ENCODE measurements at places on chromosomes 2 and 18.

GRCh38 chr2:188450732-188451483 lies 159.2 kb downstream of the GULP1 start:
- ATAC-seq = no peak

GRCh38 chr2:235494716-235495372 lies 1.0 kb downstream of the AGAP1 start:
- ATAC-seq = peak; percentile 56

- ATAC-seq = no peak
Measured at GRCh38 chr18:77400561-77400960, 150.9 kb downstream of the GALR1 start.

- no peak for ATAC-seq
Measured at GRCh38 chr18:8711736-8712135, 6.4 kb downstream of the MTCL1 start.

GRCh38 chr18:7728297-7728696 lies 161.2 kb downstream of the PTPRM start:
- ATAC-seq = no peak

DNA sequence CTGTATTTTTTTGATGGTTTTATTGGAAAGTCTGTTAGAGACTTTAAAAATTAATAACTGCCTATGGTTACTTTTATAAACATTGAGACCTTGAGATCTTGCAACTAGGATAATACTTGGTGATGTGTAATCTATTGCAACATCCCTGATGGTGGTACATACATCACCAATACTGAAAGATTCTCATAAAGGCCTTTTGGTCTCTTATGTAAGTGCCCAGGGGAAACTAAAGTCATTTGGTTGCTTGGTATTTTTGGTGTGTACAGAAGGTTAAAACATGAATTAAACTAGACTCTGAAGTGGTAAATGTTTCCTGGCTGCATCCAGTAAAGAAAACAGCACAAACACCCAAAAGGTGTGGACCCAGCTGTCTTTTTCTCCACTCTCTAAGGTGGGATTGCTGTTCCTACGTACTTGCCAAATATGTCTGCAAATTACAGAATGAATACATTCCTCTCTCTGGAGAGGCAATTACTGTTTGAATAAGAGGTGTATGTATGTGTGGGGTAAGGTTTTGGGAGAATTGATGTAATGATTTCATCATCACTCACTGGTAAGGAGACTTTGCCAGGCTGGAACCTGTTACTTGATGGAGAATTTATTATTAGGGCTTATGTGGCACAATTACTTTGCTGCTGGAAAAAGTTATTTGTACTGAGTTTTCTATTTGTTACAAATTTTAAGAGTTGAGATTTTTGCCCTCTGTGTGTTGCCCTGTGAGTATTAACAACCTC lies 3.6 kb downstream of the B3GNT2 start:
- ATAC-seq = no peak

- no peak for ATAC-seq
Measured at GRCh38 chr2:39511219-39511604, 74.1 kb upstream of the MAP4K3 start.

DNA sequence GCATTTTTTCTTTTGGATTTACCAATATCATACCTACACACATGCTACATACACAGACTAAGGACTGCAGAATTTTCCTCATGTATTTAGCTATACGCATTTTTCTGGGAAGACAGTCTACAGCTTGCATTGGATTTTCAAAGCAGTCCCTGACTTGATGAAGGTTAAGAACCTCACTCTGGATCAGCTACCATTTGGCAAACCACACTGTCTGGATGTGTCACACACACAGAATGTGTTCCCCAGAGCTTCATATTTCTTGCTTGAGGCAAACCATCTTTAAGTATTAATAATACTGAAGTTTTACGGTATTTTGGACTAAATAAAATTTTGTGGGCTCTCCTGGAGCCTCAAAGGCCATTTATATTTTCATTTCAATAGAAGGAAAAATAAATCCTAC lies 102.3 kb downstream of the TCF4 start:
- no peak for ATAC-seq

DNA sequence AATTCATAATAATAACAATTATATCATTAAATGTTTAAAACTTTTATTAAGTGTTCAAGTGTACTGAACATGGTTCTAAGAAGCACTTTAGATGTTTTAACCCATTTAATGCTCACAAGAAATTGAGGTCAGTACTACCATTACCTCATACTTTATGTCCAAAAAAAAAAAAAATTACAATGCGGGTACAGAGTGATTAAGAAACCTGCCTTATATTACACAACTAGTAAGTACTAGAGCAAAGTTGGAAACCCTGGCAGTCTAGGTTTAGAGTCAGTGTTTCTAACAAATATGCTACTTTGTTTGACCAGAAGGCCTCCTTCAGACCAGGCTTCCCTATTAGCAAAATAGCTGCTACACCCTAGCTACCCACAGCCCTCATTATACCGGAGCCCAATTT lies 28.5 kb downstream of the PLEKHM3 start:
- no peak for ATAC-seq

DNA sequence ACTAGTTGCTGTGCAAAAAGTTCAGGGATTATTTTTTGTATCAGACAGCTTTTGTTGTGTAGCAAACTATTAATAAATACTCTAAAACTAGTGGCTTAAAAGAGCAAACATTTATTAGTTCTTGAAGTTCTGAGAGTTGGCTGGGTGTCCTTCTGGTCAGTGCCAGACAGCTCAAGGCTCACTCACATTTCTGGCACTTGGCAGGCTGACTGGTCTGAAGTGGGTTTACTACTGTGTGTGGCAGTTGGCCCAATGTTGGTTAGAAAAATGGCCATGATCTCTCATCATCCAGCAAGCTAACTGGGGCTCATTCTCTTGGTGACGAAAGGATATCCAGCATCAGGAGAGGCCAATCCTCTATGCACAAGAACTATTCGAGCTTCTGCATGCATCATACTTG lies 71.4 kb upstream of the ZNF385B start:
- ATAC-seq = no peak

DNA sequence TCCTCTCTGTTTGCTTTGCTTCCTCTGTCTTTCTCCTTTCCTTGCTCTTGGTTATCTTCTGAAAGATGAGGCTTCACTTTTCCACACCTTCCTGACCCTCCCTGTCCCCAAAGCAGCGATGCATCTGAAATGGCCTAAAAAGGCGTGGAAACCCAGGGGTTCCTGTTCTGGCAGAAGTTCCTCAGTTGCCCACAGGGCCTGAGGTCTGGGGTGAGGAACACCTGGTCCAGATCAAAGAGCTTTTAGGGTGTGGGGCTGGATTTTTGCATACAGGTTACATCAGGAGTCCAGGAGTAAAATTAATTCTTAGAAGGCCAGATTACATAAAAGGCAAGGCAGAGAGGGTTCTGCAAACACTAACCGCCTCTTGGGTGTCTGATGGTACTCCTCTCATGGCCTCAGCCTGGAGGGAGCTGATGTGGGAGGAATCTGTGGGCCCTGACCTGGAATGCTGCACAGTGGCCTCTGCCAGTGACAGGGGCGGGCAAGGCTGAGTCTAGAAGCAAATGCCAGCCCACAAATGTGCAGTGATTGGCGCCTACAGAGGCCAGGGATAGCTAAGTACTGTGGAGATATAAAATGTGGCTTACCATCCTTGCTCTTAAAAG lies 41.8 kb downstream of the INPP4A start:
- ATAC-seq = no peak

DNA sequence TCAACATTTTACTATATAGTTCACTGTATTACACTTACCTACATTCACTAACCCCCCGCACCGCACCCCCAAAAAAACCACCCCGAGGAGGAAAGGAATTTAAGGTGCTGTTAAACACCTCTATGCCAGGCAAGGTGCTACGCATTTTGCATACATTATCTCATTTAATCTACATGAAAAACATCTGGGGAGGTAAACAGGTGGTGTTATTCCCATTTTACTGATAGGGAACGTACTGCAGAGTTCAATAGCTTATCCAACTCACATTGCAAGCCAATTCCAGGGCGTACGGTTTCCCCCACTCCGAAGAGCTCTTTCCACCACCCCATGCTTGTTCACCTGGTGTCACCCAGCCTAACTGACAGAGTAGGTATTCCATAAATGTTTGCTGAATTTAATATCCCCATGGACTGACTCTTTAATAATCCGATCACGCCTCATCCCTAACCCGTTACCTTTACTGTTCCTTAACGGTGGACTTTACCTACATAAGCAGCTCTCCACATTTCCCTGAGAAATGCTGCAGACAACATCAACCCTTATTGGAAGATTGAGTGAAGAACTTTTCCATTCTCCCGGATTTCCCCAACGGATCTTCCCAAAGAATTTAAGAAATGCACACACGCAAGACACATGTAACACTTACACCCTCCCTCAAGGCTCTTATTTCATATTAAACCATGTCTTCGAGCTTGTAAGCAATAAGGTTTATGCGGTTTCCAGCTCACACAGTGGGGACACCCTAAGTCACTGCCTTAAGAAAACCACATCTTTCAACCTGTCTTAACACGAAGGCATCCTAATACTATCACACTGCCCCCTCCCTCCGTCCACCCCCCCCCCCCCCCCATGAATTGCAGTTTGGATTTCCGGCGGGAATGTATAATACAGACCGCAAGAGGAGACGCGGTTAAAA lies 1.2 kb downstream of the RAPH1 start:
- ATAC-seq = no peak

GRCh38 chr2:184413671-184414229 lies 184.6 kb upstream of the ZNF804A start:
- no peak for ATAC-seq

DNA sequence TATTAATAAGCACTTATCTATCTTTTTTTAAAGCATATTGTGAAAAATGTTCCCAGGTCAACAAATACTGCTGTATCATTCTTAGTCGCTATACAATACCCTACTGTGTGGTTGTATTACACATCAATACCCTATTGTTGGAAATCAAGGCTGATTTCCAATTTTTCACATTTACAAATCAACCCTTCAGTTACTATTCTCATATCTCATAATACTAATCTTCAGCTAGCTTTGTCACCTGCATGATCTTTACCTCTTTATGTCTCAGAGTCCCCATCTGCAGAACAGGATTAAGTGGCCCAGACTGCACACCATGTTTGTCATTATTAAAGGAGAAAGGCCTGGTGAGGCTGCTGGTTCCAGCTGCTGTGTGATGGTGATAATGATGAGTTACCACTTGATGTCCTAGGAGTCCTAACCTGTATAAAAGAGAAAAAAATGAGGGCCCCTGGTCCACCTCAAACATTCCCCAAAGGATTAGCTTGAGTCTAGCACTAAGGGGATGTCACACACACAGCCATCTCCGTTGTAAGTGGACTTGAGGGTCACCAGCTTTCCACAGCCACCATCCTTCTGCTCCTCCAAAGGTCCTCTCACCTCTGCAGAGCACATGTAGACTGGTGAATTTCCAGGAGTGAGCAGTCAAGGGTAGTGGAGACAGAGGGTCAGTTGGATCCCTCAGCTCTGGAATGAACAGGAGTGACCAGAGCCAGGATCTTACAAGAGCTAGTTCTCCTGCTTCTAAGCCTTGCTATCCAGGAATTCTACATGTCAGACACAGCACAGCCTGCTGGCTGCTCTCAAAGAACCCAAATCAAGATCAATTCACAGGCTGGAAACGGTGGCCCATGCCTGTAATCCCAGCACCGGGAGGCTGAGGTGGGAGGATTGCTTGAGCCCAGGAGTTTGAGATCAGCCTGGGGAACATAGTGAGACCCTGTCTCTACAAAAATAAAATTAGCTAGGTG lies 36.0 kb upstream of the BIN1 start:
- no peak for ATAC-seq

GRCh38 chr2:17166506-17166905 lies 351.7 kb downstream of the RAD51AP2 start:
- peak; percentile 61 for ATAC-seq

GRCh38 chr2:150911766-150912280 lies 349.8 kb downstream of the RBM43 start:
- peak; percentile 80 for ATAC-seq

GRCh38 chr2:207288628-207289027 lies 122.9 kb upstream of the KLF7 start:
- peak; percentile 24 for ATAC-seq

DNA sequence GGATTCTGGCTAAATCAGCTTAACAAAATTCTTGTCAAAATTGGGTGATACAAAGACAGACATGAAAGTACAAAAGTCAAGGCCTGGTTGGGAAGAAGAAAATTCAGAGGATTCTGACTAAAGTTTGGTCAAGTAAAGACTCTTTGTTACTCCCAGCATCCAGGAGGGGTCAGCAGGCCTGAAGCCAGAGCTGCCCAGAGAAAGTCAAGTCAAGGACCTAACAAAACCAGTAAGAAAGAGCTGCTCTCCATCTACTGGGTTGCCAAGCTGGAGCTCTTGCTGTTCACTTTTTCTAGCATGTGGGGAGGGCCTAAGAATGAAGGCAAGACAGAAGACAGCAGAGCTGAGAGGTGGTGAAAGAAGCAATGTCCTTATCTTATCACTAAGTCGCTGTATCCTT lies 143.3 kb downstream of the C1D start:
- ATAC-seq = no peak

DNA sequence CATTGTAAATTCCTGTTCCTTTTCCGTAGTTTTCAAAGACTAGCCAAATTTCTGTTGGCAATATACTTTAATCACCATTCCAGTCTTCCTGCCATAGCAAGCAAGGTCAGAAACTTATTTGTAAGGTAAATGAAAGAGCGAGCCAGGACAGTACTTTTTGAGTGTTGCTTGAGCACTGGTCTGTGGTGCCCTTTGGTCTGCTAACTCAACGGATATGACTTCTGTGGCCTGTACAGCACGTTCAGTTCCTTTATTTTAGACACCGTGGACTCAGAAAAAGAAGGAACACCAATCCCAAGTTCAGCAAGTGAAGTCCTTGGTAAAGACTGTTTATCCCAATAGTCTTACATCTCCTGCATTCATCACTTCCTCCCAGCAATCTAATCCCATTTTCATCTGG lies 166.3 kb downstream of the MYO1B start:
- ATAC-seq = no peak

GRCh38 chr2:154402213-154402612 lies 296.3 kb upstream of the KCNJ3 start:
- no peak for ATAC-seq

- ATAC-seq = no peak
Measured at GRCh38 chr2:47232738-47233415, 77.8 kb upstream of the STPG4 start.

DNA sequence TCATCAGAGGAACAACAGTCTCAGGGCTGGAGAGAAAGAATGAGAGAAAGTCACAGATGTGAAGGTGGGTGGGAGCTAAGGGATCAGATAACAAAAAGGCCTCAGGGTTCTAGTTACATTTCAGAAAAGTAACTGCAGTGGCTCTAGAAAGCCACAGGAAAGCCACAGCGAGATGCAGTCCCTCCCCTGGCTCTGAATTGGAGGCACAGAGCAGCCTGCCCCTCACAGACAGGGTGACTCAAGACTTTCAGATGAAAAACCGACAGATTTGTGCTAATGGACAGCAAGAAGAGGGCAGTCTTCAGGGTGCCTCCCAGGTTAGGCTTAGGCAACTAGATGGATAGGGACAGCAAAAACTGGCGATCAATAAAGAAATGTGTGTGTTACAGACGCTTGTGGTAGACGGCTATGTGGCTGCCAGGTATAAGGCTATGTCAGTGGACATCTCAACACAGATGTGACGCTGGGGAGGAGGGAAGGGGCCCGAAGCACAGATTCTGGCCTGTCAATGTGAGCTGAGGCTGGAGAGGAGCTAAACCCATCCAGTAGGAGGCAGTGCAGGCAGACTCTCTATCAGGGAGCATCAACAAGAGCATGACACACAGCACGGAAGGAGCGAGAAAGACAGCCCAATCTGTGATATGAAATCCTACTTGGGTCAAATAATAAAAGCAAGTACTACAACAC lies 26.2 kb downstream of the UNC50 start:
- ATAC-seq = no peak
